ENCODE measurements at places on chromosomes 1 and 21.

GRCh38 chr1:64184003-64184440, 19.4 kb upstream of the UBE2U start:
- DNase-seq = no peak

- no peak for DNase-seq
Measured at GRCh38 chr1:203440771-203441170, 34.8 kb upstream of the PRELP start.

GRCh38 chr1:3603156-3603555, 8.2 kb downstream of the MEGF6 start:
- DNase-seq = no peak

GRCh38 chr1:228753786-228754360, 18.6 kb downstream of the RHOU start:
- no peak for DNase-seq

DNA sequence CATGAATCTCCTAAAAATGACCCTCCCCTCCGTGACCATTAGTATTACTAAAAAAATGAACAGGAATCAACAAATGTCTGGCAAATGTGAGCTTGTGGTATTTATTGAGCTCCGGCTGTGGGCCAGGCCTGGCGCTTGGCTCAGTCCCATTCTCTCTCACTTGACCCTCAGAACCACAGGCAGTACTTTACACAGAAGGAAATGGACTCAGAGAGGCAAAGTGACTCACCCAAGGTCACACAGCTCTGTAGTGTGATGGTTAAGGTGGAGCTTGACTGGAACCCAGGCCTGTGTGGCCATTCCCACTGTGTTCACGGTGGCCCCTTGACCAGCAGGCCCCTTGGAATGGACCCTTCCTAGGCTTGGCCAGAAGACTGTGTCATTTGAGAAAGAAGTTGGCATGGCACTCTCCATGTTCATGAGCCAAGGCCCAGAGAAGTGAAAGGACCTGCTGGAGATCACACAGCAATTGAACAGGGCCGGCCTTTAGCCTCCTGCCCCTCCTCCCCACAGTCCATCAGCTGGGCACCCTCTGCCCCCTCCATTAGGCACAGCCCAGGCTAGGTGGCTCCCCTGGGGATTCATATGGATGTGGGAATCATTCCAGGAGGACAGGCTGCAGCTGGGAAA, 32.1 kb downstream of the FAM151A start:
- no peak for DNase-seq

DNA sequence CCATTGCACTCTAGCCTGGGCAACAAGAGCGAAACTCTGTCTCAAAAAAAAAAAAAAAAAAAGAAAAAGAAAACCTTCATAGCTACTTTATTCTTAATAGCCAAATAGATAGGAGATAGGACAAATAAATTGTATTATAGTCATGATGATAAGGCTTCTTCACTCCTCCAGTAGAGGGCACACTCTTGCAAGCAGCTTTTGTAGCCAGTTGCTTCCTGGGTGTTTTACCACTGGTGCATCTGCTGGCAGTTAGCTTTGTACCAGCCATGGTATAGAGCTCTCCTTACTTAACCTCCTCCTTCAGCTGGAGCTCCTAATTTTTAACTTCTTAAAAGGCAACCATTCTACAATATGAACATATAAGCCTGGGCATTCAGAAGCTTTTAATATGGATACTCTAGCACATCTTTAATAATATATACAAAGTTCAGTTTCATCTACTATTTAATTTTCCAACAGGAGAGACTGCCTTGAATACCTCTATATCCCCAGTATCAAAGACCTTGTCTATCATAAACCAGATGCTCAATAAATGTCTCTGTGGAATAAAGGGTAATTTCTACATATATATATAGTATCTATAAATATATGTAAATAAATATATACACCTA, 35.8 kb downstream of the EVI5 start:
- peak; percentile 53 for DNase-seq

GRCh38 chr1:59018860-59019259, 235.0 kb upstream of the JUN start:
- no peak for DNase-seq

- DNase-seq = peak; percentile 20
Measured at GRCh38 chr1:8604041-8604945, 213.1 kb downstream of the RERE start.

DNA sequence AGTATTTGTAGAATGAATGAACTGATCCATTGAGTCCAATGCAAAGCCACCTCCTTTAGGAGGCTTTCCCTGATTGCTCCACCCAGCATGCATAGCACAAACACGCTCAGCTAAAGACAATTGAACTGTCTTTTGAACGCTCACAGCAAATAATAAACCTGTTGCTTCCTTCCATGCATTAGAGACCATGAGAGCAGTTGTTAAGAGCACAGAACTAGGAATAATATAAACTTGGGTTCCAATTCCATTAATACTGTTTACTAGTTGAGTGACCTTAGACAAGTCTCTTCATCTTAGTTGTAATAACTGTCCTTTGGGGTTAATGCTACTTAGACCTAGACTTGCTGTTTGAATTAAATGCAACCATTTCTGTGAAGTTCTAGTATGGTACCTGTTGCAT, 5.9 kb upstream of the MEF2D start:
- DNase-seq = no peak

- DNase-seq = no peak
Measured at GRCh38 chr1:184854496-184855140, 100.0 kb upstream of the EDEM3 start.

All from CD4-positive, alpha-beta T cell treated with Interleukin-12 subunit alpha and Interleukin-12 subunit beta, for 1 hour (primary cell).